PC-9 (cell line): ENCODE measurements at places on chromosomes 3 and 15. TPM values are rescaled to one million over a fixed set of nuclear protein-coding genes. Genes with fewer than 3 reads are reported as not detected.
A peak's percentile ranks its signal among the peaks of the same experiment; 100 is the strongest.

GRCh38 chr3:156180077-156180476, 59.7 kb downstream of the KCNAB1 start:
- no peak overlapping the region for H3K27ac ChIP-seq
- H3K27me3 ChIP-seq: no peaks in the 10 kb centered on the region
- DNase-seq: no peak
- H3K4me1 ChIP-seq: peaks cover 12% of the 10 kb centered on the region; the same call in 1 of the 2 replicates
- H3K36me3 ChIP-seq: no peaks in the 10 kb centered on the region
- no peak overlapping the region for H3K4me3 ChIP-seq

DNA sequence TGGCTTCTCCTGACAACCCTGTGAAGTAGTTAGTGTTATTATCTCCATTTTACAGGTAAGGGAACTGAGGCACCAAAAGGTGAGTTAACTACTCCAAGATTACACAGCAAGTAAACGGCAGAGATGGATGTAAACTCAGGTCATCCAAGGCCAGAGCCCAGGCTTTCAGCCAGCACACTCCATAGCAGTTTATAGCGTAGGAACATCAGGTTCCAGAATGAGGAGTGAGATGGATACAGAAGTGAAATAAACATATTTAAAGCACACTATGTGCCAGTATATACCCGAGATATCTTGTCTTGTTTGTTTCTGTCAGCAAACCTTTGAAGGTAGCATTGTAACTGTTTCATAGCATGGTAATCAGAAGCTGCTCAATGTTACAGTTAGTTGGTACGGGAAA, 279.0 kb downstream of the OXSM start:
- no peaks in the 10 kb centered on the region for H3K27me3 ChIP-seq
- H3K27ac ChIP-seq: no peak overlapping the region
- H3K4me3 ChIP-seq: no peak overlapping the region
- no peaks in the 10 kb centered on the region for H3K36me3 ChIP-seq
- H3K4me1 ChIP-seq: no peaks in the 10 kb centered on the region

DNA sequence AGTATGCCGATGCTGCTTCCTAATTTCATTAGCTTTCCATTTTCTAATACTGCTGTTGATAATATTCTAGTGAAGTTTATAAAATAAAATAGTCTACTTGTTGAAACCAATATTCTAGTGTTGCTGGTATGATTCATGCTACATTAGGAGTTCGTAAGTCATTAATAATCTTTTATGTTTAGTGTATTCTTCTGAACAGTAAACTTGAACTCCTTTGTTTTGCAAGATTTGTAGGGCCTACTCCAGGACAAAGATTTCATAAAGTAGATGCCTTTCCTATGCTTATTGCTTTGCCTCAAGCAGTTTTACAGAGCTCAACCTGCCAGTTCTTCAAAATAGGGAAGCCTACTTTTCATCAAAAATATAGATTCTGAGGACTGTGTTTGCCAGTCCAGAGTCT, 111.5 kb downstream of the RSRC1 start:
- H3K4me3 ChIP-seq: no peak overlapping the region
- H3K36me3 ChIP-seq: no peaks in the 10 kb centered on the region
- no peak overlapping the region for H3K27ac ChIP-seq
- H3K4me1 ChIP-seq: no peaks in the 10 kb centered on the region
- no peak for DNase-seq

GRCh38 chr15:44598892-44599291, 61.9 kb downstream of the EIF3J start:
- no peaks in the 10 kb centered on the region for H3K27me3 ChIP-seq
- H3K4me3 ChIP-seq: no peak overlapping the region
- DNase-seq: peak; percentile 32
- H3K27ac ChIP-seq: no peak overlapping the region
- no peaks in the 10 kb centered on the region; the same call in 1 of the 2 replicates for H3K36me3 ChIP-seq
- no peaks in the 10 kb centered on the region for H3K4me1 ChIP-seq

RHCG gene
- 0.26 and 0.60 TPM in 2 replicates for total RNA-seq

ADGRG7 gene
- not detected in 2 replicates for total RNA-seq

- peaks cover 7% of the 10 kb centered on the region for H3K4me1 ChIP-seq
- peaks cover 13% of the 10 kb centered on the region for H3K36me3 ChIP-seq
- DNase-seq: no peak
- no peak overlapping the region for H3K4me3 ChIP-seq
- no peak overlapping the region for H3K27ac ChIP-seq
- no peaks in the 10 kb centered on the region for H3K27me3 ChIP-seq
Observed at GRCh38 chr3:25748189-25748588, 35.1 kb downstream of the NGLY1 start.

DNA sequence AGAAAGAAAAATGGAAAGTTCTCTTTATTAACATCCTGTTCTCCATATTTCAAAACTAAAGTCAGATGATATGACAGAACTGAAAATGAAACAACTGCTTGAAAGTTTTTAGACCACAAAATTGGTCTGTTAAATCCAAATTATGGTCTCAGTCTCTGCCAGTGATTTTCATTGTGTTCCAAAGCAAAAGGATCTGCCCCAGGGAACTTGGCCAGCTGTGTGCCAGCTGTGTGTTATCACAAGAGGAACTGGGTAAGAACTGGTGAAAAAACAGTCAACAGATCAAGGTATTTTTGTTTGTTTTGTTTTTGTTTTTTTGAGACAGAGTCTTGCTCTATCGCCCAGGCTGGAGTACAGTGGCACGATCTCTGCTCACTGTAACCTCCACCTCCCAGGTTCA, 323.3 kb downstream of the CTNNB1 start:
- H3K4me1 ChIP-seq: no peaks in the 10 kb centered on the region
- no peak for DNase-seq
- no peaks in the 10 kb centered on the region for H3K27me3 ChIP-seq
- H3K36me3 ChIP-seq: no peaks in the 10 kb centered on the region

DNA sequence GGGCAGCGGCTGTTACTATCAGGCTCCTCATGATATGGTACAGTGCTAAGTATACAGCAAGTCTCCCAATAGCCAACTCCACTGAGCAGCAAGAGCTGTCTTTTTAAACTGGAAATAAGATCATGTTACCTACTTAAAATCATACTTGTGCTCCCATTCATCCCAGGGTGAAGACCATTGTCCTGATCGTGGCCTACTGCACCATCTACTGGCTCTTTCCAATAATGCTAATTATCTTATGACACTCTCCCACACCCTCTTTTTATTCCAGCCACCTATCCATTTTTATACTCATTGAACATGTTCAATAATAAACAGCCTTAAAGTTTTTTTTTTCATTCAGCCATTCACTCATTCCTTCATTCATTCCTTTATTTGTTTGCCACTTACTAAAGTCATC, 117.7 kb downstream of the GBE1 start:
- no peak overlapping the region for H3K4me3 ChIP-seq
- no peak for DNase-seq
- no peaks in the 10 kb centered on the region for H3K27me3 ChIP-seq

- no peaks in the 10 kb centered on the region for H3K27me3 ChIP-seq
- H3K27ac ChIP-seq: no peak overlapping the region
- H3K4me1 ChIP-seq: peaks cover 12% of the 10 kb centered on the region
- no peaks in the 10 kb centered on the region for H3K36me3 ChIP-seq
- DNase-seq: no peak
Observed at GRCh38 chr3:69785769-69786320, 46.6 kb downstream of the MITF start.

GRCh38 chr15:67124111-67124510, 58.7 kb downstream of the SMAD3 start:
- H3K27ac ChIP-seq: peak overlapping the region; percentile 98
- peaks cover 15% of the 10 kb centered on the region for H3K36me3 ChIP-seq
- H3K27me3 ChIP-seq: no peaks in the 10 kb centered on the region
- no peak for DNase-seq
- H3K4me1 ChIP-seq: peaks cover 76% of the 10 kb centered on the region

DNA sequence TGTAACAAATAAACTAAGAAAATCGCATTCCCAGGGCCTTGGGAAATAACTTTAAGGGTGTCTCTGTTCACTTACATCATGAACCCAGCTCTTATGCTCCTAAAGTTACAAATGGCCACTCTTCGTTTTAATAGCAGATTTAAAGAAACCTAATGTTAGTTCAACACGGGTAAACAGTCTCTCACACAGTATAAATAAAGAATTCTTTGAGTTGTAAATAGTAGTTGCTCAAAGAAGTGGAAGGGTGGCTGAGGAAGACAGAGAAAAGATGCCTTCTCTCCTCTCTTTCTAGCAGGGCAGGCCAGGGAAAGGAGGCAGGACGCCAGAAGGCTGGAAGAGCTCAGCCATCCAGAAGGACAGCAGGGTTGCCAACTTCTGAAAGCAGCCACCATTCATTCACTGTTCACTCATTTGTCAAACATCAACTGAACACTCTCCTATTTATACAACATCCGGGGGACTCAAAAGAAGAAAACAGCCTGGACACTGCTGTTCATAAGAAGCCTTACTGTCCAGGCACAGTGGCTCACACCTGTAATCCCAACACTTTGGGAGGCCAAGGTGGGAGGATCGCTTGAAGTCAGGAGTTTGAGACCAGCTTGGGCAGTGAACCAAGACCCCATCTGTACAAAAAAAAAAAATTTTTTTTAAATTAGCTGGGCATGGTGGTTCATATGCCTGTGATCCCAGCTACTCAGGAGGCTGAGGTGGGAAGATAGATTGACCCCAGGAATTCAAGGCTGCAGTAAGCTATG, 47.3 kb downstream of the WWTR1 start:
- no peak overlapping the region for H3K4me3 ChIP-seq
- H3K36me3 ChIP-seq: 0 out of 2 replicates have a peak, but pooled peaks cover 8% of the 10 kb centered on the region
- H3K27me3 ChIP-seq: no peaks in the 10 kb centered on the region
- peaks cover 17% of the 10 kb centered on the region for H3K4me1 ChIP-seq
- no peak for DNase-seq

DNA sequence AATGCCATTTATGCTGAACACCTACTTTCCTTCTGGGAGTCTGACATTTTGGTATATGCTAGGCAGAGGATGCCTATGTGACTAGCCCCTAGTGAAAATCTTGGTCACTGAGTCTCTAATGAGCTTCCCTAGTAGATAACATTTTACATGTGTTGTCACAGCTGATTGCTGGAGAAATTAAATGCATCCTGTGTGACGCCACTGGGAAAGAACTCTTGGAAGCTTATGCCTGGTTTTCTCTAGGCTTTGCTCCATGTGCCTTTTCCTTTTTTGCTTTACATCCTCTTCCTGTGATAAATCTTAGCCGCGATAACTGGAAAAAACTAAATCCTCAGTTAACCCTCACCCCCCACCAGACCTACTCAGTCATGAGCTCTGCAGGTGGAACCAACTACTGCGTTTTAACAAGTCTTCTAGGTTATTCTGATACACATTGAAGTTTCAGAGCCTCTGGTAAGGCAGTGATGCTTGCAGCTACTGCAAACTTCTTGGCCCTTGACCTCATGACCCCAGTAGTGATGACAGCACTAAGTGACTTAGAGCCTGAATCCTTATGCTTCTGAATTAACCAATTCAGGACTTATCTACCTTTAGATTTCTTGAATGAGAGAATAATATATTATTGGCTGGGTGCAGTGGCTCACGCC, 292.4 kb upstream of the SOX14 start:
- H3K36me3 ChIP-seq: no peaks in the 10 kb centered on the region
- H3K27me3 ChIP-seq: no peaks in the 10 kb centered on the region
- DNase-seq: no peak
- no peak overlapping the region for H3K27ac ChIP-seq
- no peak overlapping the region for H3K4me3 ChIP-seq

DNA sequence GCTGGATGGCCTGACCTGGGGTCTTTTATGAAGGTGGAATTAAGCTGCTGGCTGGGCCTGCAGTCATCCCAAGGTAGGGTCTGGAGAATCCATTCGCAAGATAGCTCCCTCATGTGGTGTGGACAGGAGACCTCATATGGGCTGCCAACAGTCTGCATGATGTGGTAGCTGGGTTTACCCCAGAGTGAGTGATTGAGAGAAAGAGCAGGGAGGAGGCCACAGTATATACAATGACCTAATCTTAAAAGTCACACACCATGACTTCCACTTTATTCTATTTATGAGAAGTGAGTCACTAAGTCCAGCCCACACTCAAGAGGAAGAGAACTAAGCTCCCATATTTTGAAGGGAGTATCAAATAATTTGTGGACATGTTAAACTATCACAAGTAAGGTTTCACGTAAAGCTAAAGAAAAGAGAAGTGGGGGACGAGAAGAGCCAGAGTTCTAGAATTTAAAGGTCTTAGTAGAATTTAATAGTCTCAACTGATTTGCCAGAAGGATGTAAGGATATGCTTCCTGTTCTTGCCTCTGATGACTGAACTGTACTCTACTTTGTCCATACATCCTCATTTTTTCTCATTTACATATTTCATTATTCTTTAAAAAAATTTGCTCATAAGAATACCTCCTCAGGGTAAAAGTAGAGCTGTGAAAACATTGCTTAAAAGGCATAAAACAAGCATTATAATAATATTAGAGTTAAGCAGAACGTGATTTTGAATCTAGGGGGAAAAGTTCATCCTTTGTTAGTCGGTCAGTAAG, 184.4 kb downstream of the PEX5L start:
- H3K4me1 ChIP-seq: no peaks in the 10 kb centered on the region
- no peak overlapping the region for H3K4me3 ChIP-seq
- H3K36me3 ChIP-seq: no peaks in the 10 kb centered on the region
- no peaks in the 10 kb centered on the region for H3K27me3 ChIP-seq

GRCh38 chr3:124861041-124861440, 26.1 kb downstream of the ITGB5 start:
- no peak overlapping the region for H3K4me3 ChIP-seq
- peaks cover 26% of the 10 kb centered on the region for H3K4me1 ChIP-seq
- DNase-seq: no peak
- peaks cover 34% of the 10 kb centered on the region for H3K36me3 ChIP-seq
- H3K27ac ChIP-seq: peak overlapping the region; percentile 65

DNA sequence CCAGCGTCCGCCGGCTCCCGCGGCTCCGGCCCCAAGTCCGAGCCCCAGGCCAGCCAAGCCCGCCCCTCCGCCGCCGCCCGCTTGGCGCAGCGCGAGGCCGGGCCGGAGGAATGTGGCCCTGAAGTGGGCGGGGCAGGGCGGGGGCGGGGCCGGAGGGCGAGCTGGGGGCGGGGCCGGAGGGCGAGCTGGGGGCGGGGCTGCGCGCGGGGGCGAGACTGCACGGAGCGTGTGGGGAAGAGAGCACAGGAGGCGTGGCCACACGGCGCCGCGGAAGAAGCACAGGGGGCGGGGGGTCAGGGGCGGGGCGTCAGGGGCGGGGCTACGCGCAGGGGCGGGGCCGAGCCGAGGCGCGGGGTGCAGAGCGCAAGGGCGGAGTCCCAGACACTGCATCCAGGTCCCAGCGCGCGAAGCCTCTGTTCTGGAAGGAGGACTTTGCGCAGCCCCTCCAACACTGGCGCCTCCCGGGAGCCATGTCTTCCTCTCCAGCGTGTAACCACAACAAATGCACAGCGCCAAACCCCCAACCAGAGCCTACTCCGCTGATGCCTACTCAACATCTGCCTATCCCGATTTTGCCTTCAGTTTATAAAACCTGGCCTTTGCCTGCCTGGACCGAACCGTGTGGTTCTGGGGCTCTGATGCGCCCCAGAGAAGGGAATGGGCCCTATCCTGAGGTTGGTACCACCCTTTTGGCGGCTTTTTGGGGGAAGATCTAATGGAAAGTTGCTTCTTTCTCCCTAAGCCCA, 105.5 kb downstream of the IQSEC1 start:
- DNase-seq: peak; percentile 40
- peak overlapping the region; percentile 96 for H3K4me3 ChIP-seq
- peaks cover 14% of the 10 kb centered on the region for H3K4me1 ChIP-seq
- H3K36me3 ChIP-seq: no peaks in the 10 kb centered on the region

GRCh38 chr15:58526647-58527192, 94.9 kb downstream of the LIPC start:
- no peak overlapping the region for H3K27ac ChIP-seq
- no peak overlapping the region for H3K4me3 ChIP-seq
- H3K36me3 ChIP-seq: no peaks in the 10 kb centered on the region
- H3K27me3 ChIP-seq: no peaks in the 10 kb centered on the region
- H3K4me1 ChIP-seq: peaks cover 58% of the 10 kb centered on the region
